ENCODE measurements at places on chromosomes 1 and 21. TPM values are rescaled to one million over a fixed set of nuclear protein-coding genes. Genes with fewer than 3 reads are reported as not detected.

The CASQ2 gene
- total RNA-seq = 0.83 TPM

The PLPPR5 gene
- not detected for total RNA-seq

The MAGI3 gene
- 89.1 TPM for total RNA-seq

The C4BPA gene
- 2.6 TPM for total RNA-seq

The COL11A1 gene
- not detected for total RNA-seq

The KRTAP27-1 gene
- total RNA-seq = not detected

- DNase-seq = no peak
Measured at GRCh38 chr1:89516055-89516454, 8.6 kb upstream of the LRRC8B start.

- no peak for DNase-seq
Measured at GRCh38 chr1:200380589-200381021, 29.2 kb downstream of the ZNF281 start.

DNA sequence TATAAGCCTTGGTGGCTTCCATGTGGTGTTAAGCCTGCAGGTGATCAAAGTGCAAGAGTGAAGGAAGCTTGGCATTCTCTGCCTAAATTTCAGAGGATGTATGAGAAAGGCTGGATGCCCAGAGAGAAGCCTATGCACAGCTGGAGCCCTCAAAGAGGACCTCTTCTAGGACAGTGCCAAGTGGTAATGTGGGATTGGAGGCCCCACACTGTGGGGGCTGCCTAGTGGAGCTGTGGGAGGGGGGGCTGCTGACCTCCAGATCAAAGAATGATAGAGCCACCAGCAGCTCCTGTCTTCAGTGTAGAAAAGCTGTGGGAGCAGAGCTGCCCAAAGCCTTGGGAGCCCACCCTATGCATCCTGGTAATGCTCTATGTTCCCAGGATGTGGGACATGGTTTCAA, 1512.7 kb upstream of the TPTE start:
- no peak for DNase-seq

- peak; percentile 94 for DNase-seq
Measured at GRCh38 chr1:9289090-9289534, 3.6 kb upstream of the SPSB1 start.

- no peak for DNase-seq
Measured at GRCh38 chr1:192839162-192840066, 30.6 kb downstream of the RGS2 start.

- DNase-seq = no peak
Measured at GRCh38 chr1:221284028-221284427, 404.8 kb downstream of the HLX start.

DNA sequence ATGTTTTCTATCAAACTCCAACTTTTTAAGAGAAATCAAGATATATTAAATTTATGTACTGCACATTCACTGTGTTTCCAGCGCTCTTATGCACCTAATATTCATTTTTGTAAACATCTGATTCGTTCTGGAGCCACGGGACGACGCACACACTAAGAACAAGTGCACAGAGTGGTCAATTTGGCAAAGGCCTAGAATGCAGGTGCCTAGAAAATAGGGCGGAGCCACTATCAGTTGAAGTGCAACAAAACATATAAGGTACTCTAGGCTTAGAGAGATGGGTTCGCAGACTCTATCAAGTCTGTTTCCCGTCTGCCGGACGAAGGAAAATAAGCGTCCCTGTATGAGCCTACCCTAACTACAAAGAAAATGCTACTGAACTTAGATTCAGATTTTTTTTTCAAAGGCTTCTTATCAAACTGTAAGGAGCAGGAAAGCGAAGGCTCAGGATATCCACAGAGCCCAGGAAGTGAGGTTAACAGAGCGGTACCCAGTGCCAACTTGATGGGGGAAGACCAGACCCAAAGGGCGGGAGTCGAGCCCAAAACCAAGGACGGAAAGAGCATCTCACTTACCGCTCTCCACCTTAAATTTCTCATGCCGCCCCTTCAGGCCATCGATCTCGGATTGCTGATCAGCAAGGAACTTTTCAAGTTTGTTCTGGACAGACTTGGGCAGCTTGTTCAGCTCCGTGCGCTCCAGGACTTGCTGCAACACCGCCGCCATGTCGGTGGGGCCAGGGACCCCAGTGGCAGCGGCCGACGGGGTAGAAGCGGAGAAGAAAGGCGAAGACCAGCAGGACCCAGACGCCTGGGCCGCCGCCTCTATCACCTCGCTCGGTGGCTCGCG, 526 bp downstream of the TPR start:
- no peak for DNase-seq

GRCh38 chr1:11634365-11635192, 19.6 kb downstream of the FBXO2 start:
- no peak for DNase-seq

DNA sequence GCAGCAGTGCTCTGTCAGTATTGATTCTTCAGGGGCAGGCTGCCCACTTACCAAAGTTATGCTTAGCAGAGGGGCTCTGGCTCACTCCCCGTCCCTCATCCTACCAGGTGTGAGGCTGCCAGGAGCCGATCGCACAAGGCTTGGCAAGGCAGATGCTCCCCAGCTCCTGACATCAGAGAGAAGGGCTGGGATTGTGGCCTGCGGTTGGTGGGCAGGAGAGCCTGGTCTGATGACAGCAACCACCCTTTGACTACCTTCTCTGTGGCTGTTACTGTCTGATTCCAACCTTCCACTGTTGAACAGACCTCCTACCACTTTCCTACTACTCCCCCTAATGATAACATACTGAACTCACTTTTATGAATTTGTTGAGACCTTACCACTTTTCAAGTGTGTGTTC, 23.7 kb upstream of the WDR26 start:
- no peak for DNase-seq

DNA sequence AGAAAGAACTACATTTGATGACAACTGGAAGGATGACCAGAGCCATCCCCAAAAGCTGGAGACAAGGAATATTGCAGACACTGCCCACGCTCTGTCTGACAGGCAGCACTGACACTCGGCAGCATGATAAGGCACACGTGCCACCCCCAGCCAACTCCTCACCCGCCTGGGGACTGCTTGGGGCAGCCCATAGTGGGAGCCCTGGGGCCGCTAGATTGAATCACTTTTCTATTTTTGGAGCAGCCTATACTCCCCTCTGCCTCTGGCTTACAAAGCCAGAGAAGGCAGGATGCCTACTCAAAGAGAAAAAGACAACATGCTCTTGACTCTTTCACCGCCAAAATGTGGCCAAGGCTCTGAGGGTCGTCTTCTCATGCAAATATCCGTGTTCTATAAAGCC, 1.3 kb downstream of the SMG5 start:
- no peak for DNase-seq

GRCh38 chr21:25577424-25578055, 29.7 kb downstream of the MRPL39 start:
- DNase-seq = no peak

DNA sequence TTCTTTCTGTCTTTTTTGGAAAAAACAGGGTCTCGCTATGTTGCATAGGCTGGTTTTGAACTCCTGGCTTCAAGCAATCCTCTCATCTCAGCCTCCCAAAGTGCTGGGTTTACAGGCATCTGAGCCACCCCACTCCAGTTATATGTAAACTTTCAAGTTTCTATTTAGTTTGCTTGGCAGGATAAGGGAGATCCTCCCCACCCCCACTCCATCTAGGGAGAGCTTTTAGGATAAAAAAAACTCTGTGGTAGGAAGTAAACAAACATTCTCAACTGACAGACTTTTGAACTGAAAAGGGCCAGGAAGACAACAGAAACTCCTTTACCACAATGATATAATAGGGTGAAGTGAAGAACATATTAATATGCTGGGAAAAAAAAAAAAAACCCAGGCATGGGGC, 41.0 kb upstream of the ZNF326 start:
- DNase-seq = no peak

GRCh38 chr1:115300087-115300876, 37.8 kb downstream of the NGF start:
- DNase-seq = no peak

GRCh38 chr1:211606914-211607753, 28.2 kb upstream of the SLC30A1 start:
- DNase-seq = peak; percentile 71

DNA sequence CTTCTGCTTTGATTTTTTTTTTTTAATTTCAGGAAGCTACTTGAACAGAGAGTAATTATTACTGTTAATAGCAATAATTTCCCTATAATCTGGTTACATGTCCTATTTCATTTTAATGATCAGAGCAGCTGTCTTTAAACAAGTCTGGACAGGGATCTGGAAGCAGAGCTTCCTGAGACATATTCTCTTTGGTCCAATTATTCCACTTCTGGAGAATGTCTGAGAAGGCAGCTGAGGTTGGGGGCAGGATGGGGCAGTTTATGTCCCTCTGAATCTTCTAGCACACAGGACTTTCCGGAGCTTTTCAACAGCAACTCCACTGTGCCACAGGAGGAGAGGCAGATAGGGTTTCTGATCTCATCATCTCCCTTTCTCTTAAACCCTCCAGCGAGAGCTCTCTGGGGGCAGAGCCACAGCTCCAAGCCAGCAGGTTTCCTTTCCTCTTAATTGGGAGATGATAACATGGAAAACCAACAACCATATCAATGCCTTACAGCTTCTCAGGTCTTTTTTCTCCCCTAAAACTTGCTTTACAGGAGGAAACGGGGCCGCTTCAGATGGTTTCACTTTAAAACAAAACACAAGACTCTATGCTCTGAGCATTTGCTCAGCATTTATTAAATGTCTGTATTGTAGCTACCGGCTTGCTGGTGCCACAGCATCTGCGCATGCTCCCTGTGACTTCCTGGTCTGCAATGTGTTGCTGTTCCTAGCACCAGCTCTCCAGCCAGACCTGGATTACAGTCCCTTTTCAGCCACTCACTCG, 425.7 kb upstream of the USP24 start:
- peak; percentile 49 for DNase-seq

Data from Peyer's patch (tissue), 4 donors.